ENCODE measurements at places on chromosomes 12 and 14.

DNA sequence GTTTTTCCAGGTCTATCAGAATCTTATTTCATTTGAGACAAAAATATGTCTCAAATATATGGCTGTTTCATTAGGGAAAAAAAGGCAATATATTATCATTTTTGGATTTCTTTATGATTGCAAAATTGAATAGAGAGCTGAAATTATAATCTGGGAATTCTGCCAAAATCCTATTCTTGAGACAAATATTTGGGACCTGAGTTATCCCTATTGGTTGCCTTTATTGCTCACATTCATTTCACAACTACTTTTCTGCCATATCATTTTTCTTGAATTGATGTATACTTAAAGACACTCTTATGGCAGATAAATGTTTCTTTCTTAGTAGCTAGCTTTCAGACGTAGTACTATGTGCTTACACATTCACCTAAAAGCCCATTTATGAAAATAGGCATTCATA, 241.6 kb upstream of the NOVA1 start:
- DNase-seq: no peak

DNA sequence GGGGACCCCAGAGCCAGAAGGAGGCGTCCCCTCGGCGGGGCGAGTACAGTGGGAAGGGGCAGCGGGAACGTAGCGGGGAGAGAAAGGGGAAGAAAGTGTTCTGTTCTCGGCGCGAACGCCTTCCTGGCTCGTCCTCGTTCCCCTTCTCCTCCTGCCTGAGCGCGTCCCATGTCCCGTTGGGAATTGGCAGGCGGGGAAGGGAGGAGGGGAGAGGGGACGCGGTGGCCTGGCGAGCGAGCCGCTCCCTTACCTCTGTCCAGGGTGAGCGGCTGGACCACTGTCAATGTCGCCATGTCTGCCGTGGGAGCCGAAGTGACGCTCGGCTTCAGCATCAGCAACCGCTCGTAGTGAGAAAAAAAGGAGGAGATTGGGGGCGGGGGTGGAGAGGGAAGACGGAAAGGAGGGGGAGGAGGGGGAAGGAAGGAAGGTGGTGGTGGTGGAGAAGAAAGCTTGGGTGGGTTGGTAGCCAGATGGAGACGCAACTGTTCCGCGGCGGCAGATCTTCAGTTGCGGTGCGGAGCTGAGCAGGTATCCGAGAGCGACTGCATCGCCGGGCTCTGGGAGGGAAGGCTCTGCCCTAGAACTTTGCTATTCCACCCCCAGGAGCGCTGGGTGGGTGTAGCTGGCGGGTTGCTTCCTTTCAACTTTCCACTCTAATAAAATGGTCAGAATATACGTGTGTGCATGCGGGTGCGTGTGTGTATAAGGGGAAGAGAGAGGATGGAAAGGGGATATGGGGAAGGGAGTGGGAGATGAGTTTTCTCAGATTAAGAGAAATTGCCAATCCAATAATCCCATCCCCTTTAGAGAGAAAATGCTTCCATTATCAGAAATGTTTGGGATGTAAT, at the start of gene LIN7A:
TSS of gene LIN7A (minus strand) at position 544 of the 848 bp plus-strand sequence. CDS start at position 332, 212 bp downstream.
- peak; percentile 2 for DNase-seq

GRCh38 chr14:54936816-54937215, 34.2 kb upstream of the GCH1 start:
- DNase-seq: no peak

- DNase-seq: no peak
These were observed 176.6 kb downstream of the TRHDE start for GRCh38 chr12:72448805-72449204.

- no peak for DNase-seq
These were observed 245.4 kb downstream of the EFCAB11 start for GRCh38 chr14:89708982-89709625.

GRCh38 chr12:51103977-51104376, 20.6 kb upstream of the CSRNP2 start:
- DNase-seq: no peak

GRCh38 chr14:95274874-95275273, 44.8 kb downstream of the CLMN start:
- no peak for DNase-seq

GRCh38 chr12:132345126-132345525, 15.7 kb upstream of the GALNT9 start:
- no peak for DNase-seq

DNA sequence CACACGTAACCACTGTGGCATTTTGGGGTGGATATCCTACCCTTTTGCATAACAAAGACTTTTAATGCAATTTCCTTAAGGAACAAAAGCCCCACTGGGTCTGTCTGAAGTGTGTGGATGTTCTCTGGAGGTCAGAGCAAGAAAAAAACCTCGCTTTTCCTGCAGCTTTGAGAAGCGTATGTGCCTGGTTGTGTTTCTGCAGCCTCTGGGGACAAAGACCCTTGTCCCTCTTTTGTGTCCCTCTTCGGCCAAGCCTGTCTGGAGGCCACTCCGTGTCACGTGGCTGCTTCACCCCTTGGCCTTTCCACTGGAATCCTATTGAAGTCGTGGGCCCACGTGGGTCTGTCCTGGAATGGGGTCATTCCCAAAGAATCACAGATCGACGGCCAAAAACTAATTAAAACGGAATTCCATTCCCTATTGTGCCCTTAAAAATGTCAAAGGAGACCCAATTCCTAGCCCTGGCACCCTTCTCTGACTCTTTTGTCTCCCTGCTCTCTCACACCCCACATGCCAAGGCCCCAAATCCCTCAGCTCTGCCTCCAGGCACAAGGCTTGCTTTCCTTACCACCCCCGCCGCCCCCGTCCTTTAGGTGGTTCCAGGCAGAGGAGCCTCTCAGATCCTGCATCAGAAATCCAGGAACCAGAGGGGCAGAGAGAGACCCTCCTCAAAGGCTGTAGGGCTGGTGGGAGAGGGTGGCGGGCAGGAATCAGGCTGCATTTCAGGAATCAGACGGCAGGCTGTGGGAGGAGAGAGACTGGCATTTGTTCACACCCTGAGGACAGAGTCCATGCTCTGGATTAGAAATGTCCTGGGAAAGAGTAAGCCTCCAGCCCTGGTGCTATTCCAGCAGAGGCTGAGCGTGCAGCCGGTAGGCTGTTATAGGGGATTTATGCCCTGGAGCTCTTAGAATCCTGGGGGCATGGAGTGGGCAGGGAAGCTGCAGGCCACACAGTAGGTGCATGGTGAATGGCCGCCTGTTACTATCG, 12.6 kb upstream of the CYP46A1 start:
- no peak for DNase-seq

- DNase-seq: no peak
These were observed 214.4 kb upstream of the LRIG3 start for GRCh38 chr12:59134750-59135149.

- peak; percentile 76 for DNase-seq
These were observed 30.4 kb upstream of the PLEKHG6 start for GRCh38 chr12:6280053-6280469.

DNA sequence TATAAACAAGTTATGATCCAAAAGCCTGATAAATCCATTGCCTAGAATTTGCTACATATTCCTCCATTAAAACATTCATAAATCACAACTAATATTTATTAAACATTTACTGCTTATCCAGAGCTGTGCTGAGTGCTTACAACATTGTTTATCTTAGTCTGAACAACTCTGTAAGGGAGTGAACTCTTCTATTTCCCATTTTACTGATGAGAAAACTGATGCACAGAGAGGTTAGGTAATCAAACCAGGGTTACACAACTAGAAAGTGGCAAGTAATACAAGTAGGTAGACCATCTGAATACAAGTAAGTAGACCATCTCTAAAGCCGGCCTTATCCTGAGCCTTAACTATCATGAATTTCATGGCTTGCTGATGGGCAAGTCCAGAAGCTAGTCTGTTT, 39.5 kb downstream of the WASHC3 start:
- no peak for DNase-seq

GRCh38 chr12:82998509-82998908, 311.8 kb downstream of the TMTC2 start:
- DNase-seq: no peak

DNA sequence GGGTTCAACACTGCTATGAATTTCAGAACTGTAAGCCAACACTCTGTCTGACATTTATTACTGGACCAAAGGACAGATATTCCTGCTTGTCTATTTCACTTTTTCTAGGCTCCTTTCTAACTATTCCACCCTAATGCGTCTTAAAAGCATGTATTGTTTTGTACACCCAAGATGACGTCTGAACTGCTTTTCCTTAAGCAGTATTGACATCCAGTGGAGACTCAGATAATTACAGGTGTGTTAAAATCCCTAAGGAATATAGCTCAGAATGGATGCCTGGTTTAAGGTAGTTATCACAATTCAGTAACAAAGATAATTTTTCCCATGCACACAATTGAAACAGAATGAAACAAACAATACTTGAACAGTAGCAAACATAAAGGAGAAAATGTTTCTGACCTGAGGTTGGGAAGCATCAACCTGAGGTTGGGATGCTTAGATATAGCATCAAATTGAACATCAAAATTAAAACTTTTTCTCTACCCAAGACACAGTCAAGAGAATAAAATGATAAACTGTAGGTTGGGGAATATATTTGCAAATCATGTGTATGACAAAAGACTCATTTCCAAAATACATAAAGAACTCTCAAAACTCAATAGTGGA, 93.7 kb upstream of the PTPRR start:
- DNase-seq: peak; percentile 48

- DNase-seq: no peak
These were observed 236.8 kb downstream of the ALX1 start for GRCh38 chr12:85516667-85517325.

DNA sequence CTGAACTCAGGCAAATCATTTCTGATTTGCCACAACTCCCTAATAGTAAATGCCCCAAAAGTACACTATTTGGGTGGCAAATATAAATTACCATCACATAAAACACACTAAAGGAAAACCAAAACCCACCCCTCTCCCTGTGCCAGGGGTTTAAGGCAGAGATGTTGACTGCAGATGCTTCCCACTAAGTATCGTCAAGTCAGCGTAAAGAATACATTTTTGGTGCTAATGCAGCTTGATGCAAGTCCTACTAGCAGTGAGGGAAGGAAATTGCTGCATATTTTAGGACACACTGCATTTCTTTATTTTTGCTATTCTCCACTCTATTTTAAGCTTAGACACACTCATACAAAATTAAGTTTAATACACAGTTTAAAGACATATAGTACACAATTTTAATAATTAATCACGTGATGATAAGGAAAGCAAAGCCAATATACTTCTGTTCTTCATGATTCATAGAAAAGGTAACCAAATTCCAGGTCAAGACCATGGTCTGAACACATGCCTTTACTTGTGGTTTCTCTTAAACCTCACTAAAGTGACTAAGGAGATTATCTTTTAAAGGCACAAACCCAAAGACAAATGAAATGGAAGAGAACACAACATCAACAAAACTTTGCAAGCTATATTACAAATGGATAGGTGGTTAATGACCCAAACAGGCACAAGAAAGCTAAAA, 162.2 kb downstream of the STXBP6 start:
- DNase-seq: no peak

GRCh38 chr14:50395448-50395847, 1.2 kb downstream of the CDKL1 start:
- DNase-seq: no peak

DNA sequence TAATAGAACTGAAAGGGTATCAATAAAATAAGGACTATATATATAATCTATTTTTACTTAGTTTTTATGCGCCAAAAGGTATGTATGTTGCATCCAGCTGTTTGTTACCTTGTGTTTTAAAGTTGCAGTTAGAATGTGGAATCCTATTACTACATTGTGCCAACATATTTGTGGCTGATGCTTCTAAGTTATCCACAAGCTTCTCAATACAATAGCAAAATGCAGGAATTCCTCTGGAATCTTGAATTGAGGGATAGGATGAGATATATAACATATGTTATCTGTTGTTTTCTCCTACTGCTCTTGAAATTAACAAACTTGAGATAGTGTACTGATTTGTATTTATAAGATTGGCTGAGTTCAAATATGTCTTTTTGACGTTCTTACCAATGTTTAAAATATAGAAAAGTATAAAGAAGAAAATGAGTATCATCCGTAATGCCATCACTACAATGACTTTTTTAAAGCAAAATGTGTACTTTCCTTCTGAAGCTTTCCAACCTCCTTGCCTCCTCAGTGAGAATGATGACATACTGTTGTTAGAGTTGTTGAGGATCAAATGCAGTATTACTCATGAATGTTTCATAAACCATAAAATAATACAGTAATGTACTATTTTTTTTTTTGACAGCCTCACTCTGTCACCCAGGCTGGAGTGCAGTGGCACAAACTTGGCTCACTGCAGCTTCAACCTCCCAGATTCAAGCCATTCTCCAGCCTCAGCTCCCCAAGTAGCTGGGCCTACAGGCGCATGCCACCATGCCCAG, 6.6 kb downstream of the RAP1B start:
- DNase-seq: peak; percentile 48

GRCh38 chr12:103912069-103912468, 18.1 kb upstream of the HSP90B1 start:
- DNase-seq: no peak

- DNase-seq: no peak
These were observed 6.7 kb upstream of the KRT75 start for GRCh38 chr12:52440821-52441319.

DNA sequence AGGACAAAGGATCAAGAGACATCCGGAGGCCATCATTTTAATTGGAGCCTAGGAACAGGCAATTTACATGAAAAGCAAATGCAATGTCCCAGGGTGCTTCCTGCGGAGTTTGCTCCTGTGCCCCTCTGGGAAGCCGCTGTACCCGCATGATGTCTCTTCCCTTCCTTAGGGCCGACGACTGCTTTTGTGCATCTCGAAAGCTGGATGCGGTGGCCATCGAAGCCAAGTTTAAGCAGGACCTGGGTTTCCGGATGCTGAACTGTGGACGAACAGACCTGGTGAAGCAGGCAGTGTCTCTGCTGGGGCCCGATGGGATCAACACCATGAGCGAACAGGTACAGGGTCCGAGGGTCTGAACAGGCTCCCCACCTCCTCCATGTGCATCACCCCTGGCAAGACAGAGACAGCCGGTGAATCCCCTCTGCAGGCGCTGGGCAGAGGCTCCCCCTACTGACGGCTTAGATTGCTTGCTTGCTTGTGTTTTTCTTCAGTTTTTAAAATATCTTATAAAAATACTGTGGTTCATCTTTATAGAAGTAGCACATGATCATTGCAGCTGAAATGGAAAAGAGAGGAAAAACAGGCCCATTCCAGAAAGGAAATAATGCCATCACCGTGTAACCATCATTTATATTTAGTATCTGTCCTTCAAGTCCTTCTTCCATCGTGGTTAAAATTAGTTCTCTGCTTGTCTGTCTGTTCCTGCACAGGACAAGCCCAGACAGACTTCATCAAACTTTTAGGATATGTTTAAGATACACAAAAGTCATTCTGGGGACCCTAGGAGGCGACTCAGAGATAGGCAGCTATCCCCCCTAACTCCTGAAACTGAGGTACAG, 75.4 kb upstream of the PWP1 start:
- peak; percentile 61 for DNase-seq

GRCh38 chr14:83816761-83817160, 1713.2 kb upstream of the FLRT2 start:
- peak; percentile 80 for DNase-seq

Data from lung microvascular endothelial cell (primary cell).